ENCODE measurements at places on chromosomes 11 and 22.
A peak's percentile ranks its signal among the peaks of the same experiment; 100 is the strongest.

DNA sequence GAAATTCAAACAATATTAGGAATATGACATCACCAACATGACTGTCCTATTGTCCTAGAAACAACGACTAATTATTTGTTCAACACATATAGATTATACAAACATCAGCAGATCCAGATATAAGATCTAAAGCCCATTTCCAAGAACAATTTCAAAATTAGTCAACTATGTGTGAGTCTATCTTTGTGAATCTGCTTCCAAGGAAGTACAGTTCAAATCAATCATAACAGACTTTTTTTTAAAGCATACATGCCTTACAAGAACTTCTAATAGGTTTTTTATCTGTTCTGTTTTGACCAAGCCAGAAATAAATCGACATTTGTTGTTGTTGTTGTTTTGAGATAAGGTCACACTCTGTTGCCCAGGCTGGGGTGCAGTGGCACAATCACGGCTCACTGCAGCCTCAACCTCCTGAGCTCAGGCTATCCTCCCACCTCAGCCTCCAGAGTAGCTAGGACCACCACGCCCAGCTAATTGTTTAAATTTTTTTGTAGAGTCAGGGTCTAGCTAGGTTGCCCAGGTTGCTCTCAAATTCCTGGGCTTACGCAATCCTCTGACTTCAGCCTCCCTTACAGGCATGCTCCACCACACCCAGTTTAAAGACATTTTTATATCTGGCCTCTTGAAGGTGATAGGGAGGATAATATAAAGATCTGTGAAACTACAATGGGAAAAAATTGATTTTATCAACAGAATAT is 54.8 kb downstream of the DENND5A start:
- no peak for DNase-seq

DNA sequence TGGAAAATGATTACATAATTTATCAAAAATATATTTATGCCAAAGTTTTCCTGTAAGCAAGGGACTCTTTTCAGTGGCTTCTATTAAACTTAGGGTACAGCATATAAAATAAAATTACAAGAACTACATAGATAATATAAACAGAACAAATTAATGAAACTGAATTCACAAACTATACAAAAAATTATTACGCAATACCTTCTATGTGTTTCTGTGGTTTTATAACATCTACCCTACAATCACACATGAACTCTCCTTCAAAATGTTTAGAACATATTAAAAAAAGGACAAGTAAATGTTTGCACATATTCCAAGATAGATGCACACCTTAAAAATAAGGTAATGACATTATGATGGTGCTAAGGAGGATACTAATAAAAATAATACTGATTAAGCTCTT is 235.9 kb downstream of the CNTN5 start:
- no peak for DNase-seq

GRCh38 chr11:102794382-102794781 is 3.6 kb downstream of the MMP1 start:
- DNase-seq, result peak; percentile 51

DNA sequence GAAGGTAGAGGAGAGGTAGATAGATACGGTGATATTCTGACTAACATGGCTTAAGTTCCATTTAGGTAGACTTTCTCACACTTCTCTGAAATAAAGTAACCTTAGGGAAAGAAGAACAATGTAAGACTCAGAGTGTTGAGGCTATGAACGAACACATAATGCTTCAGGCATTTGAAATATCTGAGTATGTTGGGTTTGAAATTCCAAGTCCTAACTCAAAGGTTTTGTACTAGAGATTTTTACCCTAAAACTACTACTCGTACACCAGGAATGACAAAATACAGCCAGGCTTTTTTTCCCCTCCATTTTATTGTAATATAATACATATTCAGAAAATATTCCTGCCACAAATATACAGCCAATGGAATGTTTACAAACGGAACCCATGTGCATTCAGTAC is 592.6 kb downstream of the ETS1 start:
- DNase-seq, result no peak

DNA sequence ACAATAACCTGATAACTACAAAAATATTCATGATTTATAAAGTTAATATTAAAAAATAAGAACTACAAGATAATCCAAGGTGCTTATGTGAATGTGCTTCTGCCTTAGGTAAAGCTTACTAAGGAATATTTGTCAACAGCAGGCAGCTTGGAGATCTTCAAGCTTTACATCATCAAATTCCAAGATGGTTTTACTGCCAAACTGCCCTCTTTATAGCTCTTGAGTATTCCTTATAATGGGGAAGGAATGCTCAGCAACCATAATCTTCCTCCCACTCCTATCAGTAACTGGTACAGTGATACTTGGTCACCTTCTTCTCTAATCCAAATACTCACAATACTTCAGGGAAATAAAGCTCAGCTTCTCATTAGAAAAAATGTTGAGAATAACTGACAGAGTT is 30.1 kb downstream of the SBF2 start:
- DNase-seq, result no peak

GRCh38 chr11:133168016-133168415 is 364.3 kb downstream of the OPCML start:
- DNase-seq, result no peak

DNA sequence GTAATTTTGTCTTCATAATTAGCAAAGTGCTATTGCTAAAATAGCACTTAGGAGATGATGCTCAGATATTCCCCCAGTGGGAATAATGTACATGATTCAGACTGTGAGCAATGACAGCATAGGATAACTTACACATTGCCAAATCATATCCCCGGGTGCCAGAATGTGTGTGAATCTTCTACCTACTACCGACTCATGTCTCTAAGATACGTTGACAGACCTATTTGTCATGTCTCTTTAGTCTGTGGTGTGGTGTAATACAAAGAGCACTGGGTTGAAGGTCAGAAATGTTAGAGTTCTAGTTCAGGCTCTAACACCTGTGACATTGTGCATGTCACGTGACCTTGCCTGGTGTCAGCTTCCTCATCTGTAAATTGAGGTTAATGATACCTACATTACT is 31.0 kb upstream of the PICALM start:
- no peak for DNase-seq

GRCh38 chr11:10793470-10794255 is 15.1 kb downstream of the EIF4G2 start:
- DNase-seq, result no peak

Measured in stimulated activated effector memory CD8-positive, alpha-beta T cell treated with anti-CD3 and anti-CD28 coated beads, Interleukin-12 subunit alpha, Interleukin-12 subunit beta, amount 100 ng/mL, for 72 hours (primary cell).